Motor neuron (in vitro differentiated cells): ENCODE measurements at places on chromosomes 11 and 22.

DNA sequence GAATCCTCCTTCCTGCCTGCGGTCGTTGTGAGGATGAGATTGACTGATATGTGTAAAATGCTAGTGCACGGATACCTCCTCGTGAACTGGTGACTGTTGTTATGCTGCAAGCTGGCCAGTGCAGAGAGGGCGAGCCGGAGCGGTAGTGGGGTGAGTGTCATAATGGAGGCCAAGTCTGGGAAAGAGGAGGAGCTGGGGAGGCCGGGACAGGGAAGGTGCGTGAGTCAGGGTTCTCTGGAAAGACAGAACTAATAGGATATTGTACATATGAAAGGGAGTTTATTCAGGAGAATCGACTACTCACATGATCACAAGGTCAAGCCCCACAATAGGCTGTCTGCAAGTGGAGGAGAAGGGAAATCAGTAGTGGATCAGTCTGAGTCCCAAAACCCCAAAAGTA lies 56.8 kb upstream of the FADD start:
- peak; percentile 71 for ATAC-seq

GRCh38 chr11:126805870-126806269 lies 194.7 kb downstream of the KIRREL3 start:
- no peak for ATAC-seq

DNA sequence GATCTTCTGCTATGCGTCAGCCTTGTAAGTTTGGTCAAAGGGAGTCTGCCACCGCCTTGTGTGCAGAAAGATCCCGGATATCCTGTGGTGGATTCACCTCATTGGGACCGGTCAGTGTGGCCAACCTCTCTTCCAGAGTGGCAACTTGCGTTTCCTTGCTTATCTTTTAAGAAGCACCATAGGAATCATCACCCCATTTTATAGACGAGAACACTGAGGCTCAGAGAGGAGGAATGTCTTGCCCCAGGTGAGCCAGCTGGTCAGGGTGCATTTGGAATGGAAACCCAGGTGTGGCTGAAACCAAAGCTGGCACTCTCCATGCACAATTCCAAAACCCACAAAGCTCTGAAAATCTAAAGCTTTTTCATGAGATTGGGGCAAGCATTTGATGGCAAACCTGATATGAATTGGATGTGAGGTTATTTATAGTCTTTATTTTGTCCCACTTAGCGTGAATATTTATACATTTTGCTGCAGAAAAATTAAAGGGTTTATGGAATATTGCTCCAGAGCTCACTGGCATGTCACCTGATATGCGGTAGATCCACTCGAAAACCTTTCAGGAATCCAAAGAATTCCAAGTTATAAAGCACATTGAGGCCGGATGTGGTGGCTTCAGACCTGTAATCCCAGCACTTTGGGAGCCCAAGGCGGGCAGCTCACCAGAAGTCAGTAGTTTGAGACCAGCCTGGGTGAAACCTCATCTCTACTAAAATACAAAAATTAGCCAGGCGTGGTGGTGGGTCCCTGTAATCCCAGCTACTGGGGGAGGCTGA lies 12.1 kb upstream of the EIF3D start:
- ATAC-seq, result no peak

- no peak for ATAC-seq
Observed at GRCh38 chr22:44209343-44209742, 28.6 kb downstream of the PARVG start.

GRCh38 chr11:64518928-64519327 lies 72.1 kb upstream of the SLC22A12 start:
- peak; percentile 19 for ATAC-seq

DNA sequence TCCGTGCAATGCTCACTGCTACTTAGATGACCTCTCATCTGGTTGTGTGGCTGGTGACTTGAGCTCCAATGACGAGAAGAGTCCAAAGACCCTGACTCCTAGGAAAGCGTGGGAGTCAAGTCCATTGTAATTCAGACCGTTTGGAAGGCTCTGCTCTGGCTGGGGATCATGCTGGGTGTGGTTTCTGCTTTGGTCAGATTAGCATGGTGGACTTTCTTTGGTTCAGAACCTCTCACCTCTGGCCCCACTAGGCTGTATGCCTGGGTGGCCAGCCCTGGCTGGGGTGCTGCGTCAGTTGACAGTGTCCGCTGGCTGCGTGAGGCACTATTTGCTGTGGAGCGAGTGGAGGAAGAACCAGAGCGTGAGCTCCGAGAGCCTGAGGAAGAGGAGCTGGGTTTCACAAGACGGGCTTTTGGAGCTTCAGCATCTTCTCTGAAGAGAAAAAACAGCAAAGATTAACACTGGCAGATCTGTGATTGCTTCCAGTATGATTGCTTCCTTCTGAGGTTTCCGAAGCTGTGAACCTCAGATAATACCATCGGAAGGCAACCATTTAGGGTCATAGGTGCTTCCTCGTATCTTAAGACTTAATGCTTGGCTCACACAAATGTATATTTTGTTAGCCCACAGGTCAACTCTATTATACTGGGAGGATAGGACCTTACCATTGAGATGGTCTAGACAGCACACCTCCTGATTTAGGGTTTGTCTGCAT lies 11.6 kb upstream of the HSPA8 start:
- ATAC-seq, result no peak

- no peak for ATAC-seq
Observed at GRCh38 chr11:45304992-45305335, 18.8 kb upstream of the SYT13 start.

DNA sequence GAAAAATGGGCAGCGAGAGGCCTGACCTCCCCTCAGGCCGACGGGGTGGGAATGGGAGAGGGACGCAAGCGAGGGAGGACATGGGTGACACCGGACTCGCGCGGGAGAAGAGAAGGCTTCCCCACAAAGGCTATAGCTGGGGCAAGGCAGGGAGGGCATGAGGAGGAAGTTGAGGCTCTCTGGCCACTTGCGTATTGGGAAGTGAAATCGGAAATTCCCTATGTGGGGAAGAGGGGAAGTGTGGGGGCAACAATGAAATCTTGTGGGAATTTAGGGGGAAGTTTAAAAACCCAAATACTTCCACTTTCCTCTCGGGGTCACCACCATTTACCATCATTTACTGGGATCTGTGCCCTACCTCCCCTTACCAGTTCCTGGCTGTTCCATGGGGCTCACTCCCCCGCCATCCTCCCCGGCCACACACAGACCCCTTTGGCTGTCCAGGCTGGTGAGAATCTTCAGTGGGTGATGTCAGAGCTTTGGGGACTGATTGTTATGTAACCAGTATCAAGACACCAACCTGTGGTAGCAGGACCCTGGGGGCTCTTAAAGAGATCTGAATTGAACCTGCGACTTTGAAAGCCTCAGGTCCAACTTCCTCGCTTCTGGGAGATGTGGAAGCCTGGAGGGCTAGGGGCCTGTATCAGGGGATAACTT lies 951 bp upstream of the EHD1 start:
- ATAC-seq, result no peak

DNA sequence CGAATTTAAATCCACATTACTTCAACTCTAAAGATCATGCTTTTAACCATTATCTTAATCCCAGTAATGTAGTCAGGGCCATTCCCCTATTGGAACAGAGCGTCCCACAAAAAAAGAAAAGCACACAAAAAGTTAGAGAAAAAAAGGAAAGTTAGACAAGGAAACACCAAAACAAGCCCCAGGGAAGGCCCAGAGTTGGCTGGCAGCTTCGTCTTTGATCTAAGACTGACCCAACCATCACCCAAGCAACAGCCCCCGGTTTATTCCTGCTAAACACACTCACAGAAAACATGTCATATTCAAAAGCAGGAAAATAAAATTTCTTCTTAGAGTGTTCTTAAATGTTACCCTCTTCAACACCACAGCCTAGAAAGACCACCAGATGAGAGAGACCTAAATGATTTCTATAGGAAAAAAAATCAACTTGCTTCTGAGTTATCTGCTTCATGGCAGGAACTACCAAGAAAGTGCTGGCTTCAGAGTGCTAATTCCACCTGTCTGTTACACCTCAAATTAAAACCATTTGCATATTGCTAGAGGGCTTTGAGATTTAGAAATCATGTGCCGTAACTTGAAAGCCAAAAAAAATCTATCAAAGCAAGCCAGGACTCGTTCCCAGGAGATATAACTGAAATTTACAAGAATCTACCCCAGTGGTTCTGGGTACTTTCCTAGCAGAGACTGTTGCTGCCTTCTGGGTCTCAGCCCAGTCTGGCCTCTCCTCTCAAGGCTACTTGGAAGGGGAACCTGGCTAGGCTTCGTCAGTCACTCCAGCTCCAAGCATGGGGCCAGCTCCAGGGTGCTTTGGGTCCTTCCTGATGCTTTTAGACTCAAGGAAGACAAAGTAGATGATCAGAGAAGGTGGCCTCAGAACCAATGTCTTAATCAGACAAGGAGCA lies 31.2 kb downstream of the POU2AF3 start:
- no peak for ATAC-seq

- no peak for ATAC-seq
Observed at GRCh38 chr22:32644252-32645100, 157.0 kb upstream of the TIMP3 start.

GRCh38 chr11:129973068-129973467 lies 29.6 kb downstream of the PRDM10 start:
- ATAC-seq, result no peak

- ATAC-seq, result no peak
Observed at GRCh38 chr11:127055236-127055635, 54.7 kb upstream of the KIRREL3 start.

DNA sequence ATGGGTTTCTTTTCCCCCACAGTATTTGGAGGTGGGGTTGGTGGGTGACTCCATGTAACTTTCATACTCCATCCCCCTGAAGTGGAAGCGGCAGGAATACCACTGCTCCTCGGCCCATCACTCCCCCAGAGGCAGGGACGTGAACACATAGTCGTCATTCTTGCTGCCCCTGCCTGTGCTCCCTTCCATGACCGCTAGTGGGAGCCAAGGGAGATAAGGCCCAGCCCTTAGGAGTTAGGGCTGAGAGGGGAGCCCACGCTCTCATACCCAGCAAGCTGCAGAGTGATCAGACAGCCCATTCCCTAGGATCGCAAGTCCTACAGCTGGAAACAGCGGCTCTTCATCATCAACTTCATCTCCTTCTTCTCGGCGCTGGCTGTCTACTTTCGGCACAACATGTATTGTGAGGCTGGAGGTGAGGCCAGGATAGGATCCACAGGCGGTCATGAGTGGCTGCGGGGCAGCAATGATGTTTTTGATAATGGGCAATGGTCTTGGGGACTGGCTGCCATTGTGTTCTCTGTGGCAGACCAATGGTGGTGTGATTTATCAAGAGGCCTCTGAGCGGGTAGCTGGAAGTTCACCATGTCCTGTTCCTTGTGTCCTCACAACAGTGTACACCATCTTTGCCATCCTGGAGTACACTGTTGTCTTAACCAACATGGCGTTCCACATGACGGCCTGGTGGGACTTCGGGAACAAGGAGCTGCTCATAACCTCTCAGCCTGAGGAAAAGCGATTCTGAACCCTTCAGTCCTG lies 15.9 kb downstream of the RHOG start:
- ATAC-seq, result peak; percentile 16

- no peak for ATAC-seq
Observed at GRCh38 chr11:28089378-28089777, 18.6 kb downstream of the KIF18A start.

GRCh38 chr11:72753341-72754148 lies 1.3 kb upstream of the ARAP1 start:
- no peak for ATAC-seq

DNA sequence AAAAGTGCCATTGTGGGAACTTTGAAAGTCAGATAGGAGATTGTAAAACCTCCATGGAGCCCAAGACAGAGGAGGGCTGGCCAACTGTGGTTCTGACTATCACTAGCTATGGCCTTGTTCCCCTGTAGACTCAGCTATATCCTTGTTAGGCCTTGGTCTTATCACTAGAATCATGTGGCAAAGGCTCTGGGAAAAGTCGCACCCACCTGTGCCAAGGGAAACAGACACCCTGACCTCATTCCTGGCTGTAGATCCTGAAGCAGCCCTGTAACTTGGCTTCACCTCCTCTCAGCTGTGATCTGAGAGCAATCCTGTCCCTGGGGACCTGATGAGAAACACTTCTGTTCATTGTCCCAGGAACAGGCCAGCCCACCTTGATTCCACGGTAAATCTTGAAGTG lies 566.2 kb downstream of the TMEM135 start:
- no peak for ATAC-seq

DNA sequence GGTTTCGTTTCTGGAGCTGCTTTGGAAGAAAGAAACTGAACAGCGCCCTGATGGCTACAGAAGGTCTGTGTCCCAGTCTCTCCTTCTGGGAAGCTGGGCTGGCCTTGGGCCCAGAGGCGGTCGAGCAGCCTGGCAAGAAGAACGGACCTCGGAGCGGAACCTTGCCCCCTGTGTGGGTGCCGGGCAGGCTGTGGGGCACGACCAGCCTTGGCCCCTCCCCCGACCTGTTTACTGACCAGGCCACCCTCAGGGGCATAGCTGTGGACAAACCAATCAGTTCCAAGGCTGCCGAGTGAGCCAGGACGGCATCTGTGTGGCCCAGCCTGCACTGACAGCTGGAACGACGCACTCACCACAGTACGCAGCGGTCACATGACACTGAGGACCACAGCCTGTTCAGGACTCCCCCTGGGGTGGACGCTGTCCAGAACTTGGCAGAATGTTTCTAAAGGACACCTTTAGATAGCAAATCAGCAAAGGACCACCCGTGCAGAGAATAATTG lies 7.2 kb downstream of the PIM3 start:
- ATAC-seq, result no peak

DNA sequence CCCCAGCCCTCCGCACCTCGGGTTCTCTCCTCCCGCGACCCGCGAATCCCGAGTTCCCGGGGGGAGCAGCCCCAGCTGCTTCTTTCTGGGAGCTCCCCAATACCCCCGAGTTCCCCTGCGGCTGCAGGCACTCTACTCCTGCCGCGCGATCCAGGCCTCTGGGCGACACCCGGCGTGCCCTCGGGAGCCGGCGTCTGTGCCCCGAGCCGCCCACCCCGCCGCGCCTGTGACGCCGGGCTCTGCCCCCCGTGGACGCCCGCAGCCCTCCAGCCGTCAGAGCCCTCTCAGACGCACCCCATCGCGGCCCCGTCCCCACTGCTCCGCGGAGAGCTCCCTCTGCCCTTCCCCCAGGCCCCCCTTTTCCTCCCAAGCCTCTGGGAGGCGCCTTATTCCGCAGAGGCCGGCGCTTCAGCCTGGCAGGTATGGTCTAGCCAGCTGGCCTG lies 422 bp downstream of the GLB1L2 start:
- ATAC-seq, result peak; percentile 62

DNA sequence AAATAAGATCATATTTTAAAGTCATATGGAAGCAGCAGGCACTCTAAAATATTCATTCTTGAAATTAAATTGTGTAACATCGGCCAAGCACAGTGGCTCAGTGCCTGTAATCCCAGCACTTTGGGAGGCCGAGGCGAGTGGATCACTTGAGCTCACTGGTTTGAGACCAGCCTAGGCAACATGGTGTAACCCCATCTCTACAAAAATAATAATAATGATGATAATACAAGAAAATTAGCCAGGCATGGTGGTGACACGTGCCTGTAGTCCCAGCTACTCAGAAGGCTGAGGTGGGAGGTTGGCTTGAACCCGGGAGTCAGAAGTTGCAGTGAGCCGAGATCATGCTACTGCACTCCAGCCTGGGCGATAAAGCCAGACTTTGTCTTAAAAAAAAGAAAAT lies 77.4 kb downstream of the TRIM29 start:
- ATAC-seq, result no peak

- ATAC-seq, result peak; percentile 93
Observed at GRCh38 chr11:67996622-67997474, 7.0 kb downstream of the UNC93B1 start.
